ENCODE measurements at places on chromosomes 3 and 15.

DNA sequence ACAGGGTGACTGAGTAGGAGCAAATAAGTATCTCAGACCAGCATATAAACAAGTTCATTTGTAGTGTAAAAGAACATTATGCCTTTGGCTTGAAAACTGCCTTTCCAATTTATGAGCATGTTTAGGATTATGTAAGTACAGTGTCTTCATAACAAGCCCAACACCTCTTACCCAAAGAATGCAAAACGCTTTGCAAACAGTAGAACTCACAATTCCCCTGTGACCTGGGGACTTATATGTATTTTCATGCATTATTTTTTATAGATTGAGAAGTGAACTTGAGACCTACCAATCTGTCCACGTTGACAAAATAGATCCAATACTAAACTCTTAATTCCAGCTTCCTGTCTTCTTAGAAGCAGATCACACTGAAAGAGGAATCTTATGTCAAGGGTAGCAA, 202.1 kb downstream of the TP63 start:
- DNase-seq, result no peak

DNA sequence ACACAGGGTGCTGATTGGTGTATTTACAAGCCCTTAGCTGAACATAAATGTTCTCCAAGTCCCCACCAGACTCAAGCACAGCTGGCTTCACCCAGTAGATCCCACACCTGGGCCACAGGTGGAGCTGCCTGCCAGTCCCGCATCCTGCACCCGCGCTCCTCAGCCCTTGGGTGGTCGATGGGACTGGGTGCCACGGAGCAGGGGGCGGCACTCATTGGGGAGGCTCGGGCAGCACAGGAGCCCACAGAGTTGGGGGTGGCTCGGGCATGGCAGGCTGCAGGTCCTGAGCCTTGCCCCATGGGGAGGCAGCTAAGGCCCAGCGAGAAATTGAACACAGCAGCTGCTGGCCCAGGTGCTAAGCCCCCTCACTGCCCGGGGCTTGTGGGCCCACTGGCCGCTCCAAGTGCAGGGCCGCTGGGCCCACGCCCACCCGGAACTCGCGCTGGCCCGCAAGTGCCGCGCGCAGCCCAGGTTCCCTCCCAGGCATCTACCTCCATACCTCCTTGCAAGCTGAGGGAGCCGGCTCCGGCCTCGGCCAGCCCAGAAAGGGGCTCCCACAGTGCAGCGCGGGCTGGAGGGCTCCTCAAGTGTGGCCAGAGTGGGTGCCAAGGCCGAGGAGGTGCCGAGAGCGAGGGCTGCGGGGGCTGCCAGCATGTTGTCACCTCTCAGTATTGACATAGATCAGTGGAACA, 442.7 kb downstream of the OCA2 start:
- no peak for DNase-seq

DNA sequence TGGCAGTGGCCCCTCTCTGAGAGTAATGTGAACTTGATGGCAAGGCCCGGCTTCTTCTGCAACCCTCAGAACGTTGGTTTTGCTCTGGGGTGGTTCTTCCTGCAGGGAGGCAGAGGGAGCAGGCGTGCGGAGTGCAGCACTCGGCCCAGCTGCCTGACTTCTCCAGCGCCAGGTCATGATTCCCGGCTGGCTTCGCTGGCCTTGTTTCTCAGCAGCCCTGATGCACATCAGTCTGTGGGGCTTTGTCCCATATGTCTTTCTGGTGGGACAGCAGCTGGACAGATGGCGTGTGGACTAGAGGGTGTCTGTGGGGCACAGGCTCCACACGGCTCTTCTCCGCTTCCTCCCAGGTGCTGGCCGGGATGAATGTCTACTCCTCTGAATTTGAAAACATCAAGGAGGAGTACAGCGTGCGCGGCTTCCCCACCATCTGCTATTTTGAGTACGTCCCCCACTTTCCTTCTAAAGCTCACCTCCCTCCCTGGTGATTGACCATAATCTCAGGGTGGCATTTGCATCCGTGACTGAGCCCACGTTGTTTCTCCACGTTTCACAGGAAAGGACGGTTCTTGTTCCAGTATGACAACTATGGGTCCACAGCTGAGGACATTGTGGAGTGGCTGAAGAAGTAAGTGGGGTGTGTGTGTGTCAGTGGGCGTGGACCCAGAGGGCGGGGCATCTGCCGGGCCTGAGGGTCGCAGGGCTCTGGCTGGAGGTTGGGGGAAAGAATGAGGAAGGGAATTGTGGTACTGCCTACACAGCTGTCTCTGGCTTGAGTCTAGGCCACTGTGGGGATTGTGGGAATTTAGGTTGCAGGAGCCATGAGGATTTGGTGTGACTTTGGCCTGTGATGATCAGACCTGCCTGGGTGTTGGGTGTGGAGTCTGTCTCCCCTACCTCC, 57.1 kb downstream of the PDIA5 start:
- no peak for DNase-seq

DNA sequence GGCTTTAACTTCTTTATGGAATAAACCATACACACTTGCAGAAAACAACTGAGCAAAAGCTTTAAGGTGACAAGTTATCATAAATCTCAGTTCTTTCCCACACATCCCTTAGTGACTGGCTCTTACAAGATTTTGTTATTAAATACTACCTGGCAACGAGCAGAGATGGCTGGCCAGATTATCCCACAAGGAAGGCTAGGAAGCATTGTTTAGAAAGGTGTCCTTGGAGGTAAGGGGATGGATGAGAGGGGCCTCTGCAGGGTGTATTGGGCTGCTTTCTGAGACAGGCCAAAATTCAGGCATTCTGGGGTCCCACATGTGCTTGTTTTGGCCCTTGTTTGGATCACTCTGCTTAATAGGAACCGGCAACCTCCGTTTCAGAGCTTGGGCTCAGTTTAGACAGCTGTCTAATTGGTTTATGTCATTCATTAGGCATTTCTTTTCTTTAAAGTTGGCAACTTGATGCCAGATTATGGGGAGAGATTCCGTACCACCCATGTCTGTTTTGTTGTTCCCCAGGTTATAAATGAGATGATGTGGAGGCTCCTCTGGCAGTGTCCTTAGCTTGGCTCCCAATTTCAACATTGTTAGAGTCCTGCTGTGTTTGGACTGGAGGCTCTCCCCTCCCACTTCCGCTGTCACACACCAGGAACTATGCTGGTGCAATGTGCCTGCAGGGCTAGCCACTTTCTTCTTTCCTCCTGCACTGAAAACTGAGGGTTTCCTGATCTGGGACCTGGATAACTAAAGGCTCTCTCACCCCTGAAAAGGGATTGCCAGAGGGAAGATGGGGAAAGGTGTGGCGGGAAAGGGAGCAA, 121.1 kb downstream of the TPRG1 start:
- no peak for DNase-seq

GRCh38 chr15:33729653-33730052, 238.6 kb upstream of the CHRM5 start:
- no peak for DNase-seq

DNA sequence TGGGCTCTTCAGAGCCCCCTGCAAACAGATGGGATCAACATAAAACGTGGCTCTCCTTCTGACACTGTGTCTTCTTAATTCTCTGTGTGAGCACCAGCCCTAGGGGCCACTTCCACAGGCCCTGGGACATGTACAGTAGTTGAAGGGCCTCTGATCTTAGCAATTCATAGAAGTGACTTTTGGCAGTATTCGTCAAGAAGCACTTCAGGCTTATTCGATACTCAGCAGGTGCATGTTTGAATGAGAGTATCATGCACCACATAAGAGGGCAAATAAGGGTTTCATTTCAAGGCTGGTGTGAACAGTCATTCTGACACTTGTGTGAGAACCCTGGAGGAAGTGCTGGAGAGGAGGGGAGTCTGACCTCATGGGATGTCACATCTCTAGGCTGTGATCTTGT, 113.9 kb downstream of the GABRG3 start:
- no peak for DNase-seq

DNA sequence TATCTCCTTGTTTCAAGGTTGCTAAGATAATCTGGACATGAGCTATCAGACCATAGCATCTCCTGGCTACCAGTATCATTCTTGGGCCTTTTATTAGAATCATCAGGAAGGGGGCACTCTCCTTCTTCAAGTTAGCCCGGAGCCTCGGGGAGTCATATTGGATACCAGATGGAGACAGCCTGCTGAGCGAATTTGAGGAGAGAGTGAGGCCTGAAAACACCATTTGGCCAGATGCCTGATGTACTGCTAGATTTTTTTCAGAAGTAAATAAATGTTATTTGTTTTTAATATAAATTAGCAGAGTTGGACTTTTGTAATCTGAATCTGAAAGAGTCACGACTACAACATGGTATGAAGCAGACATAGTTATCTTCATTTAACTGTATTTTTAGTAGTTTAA, 848.6 kb downstream of the IGSF11 start:
- DNase-seq, result no peak

GRCh38 chr3:141269961-141270360, 38.3 kb downstream of the PXYLP1 start:
- DNase-seq, result no peak

GRCh38 chr3:127849368-127849767, 27.1 kb upstream of the MGLL start:
- no peak for DNase-seq

DNA sequence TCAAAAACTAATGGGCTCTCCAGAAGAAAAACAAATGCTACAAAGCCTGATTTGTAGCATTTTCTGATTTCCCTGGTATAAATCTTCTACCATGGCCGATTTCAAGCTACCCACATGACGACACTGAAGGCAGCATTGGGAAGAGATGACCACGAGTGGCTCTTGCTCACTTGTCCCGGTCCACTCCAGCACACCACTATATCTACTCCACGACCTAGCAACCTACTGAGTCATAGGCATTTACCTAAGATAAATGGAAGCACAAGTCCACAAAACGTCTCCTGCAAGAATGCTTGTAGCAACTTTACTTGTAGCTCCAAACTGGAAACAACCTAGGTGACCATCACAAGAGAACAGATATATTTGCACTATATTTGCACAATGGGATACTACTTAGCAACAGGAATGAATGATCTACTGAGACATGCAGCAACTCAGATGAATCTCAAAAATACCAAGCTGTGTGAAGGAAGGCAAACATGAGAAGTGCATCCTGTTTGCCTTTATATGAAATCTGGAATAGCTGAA, 60.8 kb upstream of the HES1 start:
- no peak for DNase-seq

DNA sequence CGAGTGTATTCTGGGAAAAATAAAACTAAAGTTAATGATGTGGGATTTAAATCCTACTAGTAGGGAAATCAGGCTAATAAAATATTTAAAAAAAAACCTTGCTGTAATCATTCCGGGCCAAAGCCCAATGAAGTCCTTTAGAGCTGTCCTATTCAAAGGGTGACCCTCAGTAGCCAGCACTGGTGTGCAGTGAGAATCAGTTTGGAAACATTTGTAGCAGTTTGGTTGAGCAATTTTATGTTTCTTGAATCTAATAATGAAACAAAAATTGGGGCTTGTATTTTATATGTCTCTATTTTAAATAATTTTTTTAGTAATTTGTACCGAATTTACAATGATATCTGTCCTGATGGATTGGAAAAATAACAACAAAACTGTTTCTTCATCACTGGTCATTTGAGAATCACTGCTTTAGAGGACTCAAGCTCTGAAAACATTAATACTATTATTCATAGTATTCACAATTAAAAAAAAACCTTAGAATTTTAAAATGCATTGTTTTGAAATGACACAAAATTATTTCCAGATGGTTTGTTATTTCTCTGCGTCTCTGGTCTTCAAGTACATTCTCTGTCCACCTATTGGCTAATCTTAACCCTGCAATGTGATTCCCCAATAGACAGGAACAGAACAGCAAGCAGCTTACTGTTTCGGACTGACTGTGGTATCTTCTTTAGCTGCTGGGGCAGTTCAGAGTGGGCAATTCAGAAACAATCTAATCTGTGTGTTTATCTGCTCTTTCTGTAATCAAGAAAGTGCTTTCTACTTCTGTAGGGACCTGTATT, 71.2 kb downstream of the OTOL1 start:
- DNase-seq, result no peak

DNA sequence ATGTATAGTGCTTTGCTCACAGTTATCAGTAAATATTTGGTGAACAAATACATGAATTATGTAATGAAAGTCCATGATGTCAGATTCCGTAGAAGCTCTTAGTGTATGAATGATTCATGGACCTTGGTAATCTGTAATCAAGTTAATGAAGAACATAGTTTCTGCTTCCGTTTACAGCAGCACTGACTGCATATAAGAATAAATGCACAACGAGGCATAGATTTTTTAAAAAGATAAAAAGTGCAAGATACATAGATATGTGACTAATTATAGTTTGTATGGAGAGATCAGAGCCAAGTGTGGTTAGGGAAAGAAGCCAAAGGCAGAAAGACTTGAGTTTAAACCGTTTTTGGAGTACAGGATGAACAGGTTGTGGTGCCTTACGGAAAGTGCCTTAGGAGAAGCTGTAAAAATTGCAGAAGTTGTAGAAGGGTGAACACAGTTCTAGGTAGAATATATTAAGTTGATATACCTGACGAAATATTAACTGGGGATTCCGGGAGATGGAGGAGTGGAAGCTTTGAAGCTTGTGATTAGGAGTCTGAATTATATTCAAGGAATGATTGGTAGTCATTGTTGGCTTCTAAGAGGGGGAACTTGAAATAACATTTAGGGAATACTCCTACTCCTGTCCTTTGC, 293.1 kb downstream of the NLGN1 start:
- no peak for DNase-seq

DNA sequence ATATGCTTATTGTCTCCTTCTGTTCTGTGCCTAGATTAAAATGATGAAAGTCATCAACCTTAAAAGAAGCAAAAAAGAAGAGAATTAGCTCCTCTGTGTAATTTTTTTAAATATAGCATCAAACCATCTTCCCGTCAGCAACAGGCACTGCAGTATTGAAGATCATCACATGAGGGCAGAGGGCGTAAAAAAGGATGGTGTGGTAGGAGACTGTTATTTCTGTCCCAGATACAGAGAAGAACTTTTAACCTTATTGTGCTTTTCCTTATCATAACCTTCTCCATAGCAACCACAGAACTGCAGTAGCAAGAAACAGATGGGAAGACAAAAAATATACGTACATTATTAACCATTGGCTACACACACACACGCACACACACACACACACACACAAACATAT, 88.8 kb downstream of the IGSF11 start:
- DNase-seq, result no peak

DNA sequence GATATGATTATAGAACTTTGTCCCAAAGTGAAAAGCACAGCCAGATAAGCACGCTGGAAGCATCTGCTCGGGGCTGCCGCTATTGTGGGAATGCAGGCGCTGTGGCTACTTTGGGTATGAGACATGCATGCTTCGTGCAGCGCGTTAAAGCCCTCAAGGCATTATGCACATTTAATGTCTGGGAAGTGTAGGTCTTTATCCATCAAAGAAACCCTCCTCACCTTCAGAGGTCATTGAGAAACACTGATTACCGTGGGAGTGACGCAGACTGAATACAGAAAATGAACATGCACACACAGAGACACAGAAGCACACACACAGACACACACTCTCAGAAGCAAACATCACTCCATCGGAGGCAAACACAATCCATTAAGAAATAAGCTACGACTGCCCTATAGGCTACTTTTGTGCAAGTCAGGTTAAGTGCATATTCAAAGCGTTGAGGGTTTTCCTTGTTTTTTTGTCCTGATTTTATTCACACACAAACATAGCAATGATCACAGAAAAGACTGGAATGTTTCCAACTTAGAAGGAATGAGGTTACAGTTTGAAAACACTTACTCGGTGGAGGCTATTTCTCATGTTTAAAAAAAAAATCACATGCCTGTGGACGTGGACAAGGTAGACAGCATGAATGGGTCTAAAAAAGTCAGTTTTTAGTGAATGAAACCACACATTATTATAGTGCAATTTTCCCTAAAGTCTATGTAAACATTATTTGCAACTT, 68.5 kb downstream of the PLCH1 start:
- DNase-seq, result no peak
